Activated T-helper 1 cell treated with anti-CD3 and anti-CD28 coated beads, Interleukin-12 subunit alpha, Interleukin-12 subunit beta, Interleukin-2, Interleukin-4 antibody, amounts not matched to agents 30 ng/mL and 10 ng/mL and 1 ng/mL, durations not matched to agents 14 hours and 24 hours and 36 hours (primary cell): ENCODE measurements at places on chromosomes 7 and 10. TPM values are rescaled to one million over a fixed set of nuclear protein-coding genes. Genes with fewer than 3 reads are reported as not detected.

Gene WDR37
- total RNA-seq, result 19.9 and 21.1 TPM in 2 replicates

Gene MCM10
- total RNA-seq, result 104 and 106 TPM in 2 replicates

GRCh38 chr10:43846187-43846680 is 197.6 kb upstream of the ZNF32 start:
- DNase-seq, result no peak

Gene SLC26A5
- not detected in 2 replicates for total RNA-seq

DNA sequence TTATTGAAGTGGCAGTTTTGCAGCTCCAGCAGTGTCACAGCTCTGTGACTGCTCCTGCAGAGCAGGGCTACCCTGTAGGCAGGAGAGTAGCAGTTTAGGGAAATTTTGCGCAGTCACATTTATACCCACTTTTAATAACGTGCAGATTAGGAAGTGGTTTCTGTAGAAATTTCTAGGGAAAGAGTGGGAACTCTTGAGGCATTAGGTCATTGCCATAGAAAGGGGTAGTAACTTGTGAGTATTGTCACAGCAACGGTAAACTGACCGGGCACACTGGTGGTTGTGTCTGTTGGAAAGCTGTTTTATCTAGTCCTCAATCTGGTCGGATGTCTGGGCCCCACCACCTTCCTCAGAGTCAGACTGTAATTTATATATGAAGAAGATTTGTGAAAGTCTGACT is 51.9 kb downstream of the CDC14C start:
- no peak for DNase-seq

GRCh38 chr10:87675396-87676376 is 16.0 kb downstream of the PAPSS2 start:
- DNase-seq, result no peak
